Upper lobe of right lung (tissue), 1 donor: ENCODE measurements at places on chromosomes 16 and 17.

DNA sequence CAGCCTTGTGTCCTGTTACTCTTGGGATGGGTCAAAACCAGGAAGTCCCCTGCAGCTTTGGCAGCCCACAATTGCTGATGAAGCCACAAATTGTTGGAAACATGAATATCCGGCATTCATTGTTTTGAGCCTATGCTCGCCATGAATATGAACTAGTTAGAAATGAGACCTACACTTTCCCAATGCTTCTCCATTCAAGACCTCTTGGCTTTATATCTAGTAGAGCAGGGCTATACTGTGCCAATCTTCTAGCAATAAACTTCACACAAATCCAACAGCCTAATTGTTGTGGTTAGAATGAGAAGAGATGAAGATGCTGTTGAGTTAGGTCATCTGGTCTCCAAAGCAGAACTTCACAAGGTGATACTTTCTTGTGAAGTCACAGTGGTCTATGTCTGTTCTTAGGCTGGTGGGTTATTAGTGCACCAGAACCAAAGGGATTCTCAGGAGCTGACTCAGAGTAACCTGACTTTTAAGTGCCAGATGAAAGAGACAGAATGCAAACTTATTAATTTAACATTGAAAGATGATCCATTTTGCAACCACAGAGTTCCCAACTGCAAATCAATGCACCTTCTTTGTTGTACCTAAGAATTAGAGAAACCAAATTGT, 13.7 kb upstream of the KRT23 start:
- DNase-seq = no peak

- no peak for DNase-seq
Measured at GRCh38 chr17:27764589-27764988, 35.7 kb downstream of the NOS2 start.

- DNase-seq = no peak
Measured at GRCh38 chr16:66662445-66663194, 33.9 kb downstream of the CMTM4 start.

- no peak for DNase-seq
Measured at GRCh38 chr17:13107676-13108235, 89.9 kb upstream of the ELAC2 start.

GRCh38 chr17:38563362-38564253, 42.1 kb downstream of the SRCIN1 start:
- no peak for DNase-seq

DNA sequence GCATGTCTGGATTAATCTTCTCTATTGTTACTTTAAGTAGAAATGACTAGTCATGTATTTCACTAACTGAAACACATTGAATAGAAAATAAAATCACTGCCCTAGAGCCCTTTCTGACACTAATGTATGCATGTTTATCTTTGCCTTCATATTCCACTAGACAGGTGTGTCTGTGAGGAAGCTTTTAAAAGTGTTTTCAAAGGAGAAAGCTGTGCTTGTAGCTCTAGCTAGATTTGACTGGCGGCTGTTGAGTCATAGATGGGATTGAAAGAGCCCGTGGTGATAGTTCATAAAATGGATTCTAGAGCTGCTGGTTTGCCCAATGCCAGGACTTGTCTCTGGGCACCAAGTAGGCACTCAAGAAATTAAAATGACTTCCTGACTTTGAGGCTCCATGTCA, 189.0 kb upstream of the PIRT start:
- no peak for DNase-seq

DNA sequence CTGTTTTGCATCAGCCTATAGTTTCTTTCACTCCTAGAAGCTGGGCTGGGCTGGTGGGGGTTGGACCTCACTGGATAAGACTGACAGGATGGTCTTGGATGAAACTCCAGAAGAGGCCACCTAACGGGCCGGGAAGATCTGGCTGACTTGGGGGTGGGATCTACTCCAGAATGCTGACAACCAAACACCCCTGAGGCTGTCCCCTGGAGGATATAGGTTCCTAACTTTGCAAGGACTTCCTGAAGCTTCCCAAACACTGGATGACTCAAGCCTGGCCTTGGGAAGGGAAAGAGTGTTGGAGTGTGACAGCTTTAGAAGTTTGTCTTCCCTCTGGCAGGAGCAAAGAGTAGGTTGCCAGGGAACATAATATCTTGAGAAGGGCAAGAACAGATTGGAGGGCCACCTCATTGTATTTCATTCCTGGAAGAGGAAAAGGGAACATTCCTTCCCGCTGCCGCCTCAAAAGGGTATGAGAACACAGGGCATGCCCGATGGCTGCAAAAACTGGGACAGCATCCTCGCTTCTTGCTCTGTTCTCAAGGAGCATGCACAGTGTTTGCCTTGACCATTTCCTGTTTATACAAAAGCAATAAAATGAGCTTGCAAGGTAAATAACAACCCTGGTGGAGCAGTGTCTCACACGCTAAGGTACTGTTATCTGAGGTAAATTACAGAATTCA, 6.8 kb upstream of the CYB5B start:
- DNase-seq = no peak

DNA sequence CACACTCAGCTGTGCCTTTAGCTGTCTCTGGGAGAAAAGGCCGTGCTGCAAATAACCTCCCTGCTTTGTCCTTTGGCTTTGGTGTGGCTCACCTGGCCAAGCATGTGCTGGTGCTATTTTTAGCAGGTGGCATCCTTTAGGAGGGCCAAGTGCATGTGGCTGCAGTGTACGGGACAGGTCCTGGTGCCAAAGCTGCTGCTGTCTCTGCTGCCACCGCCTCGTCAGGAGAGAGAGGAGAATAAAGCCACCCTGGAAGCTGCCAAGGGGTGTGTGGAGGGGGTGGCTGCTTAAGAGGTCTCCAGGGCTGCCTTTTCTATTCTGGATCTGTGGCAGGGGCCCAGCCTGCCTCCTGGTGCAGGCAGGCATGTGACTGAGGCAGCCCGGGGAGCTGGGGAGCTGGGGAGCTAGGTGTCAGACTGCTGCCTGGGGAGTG, 6.2 kb downstream of the AKAP1 start:
- no peak for DNase-seq

GRCh38 chr16:79560318-79560717, 40.2 kb downstream of the MAF start:
- DNase-seq = no peak

DNA sequence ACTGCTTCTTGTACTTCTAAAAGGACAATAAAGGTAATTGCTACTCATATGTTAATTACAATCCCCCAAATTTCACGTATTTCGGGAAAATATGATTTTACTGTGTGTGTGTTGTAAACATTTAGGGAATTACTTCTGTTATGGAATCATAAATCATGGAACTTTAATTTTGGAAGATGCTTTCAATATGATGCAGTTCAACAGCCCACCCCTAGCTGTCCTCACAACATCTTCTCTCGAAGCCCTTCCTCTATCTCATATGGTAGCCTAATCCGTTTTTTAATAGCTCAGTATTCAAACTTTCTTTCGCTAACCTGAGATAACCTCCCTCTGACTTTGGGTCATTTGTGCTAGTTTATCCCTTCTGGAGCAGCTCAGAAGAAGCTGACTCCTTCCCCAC, 78.4 kb downstream of the ANKFN1 start:
- DNase-seq = no peak

DNA sequence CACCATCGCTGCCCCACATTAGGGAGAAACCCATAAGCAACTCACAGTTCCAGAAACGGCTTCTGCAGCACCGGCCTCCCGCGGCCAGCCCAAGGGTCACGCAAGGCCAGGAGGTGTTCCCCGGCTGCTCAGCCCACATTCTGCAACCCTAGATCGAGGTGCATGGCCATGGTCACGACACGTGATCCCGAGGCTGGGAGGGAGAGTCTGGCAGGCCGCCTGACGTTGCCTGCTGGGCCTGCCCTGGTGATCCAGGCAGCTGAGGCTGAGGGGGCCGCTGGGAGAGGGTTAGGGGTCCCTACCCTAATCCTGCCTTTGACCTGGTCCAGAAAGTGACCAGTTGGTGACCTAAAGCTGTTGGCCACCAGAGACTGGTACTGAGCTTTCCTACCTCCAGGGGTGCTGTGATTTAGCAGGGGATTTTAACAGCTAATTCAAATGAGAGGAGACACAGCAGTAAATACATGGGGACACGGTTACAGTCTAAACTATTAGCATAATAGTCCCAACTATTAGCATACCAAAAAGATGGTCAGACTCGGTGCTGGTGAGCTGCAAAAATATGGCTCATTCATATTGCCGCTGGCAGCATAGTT, 97.4 kb upstream of the CIBAR2 start:
- no peak for DNase-seq

DNA sequence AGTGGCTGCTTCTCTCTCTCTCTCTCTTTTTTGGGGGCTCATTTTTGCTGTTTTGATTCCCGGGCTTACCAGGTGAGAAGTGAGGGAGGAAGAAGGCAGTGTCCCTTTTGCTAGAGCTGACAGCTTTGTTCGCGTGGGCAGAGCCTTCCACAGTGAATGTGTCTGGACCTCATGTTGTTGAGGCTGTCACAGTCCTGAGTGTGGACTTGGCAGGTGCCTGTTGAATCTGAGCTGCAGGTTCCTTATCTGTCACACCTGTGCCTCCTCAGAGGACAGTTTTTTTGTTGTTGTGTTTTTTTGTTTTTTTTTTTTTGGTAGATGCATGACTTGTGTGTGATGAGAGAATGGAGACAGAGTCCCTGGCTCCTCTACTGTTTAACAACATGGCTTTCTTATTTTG, 7.7 kb upstream of the TMEM235 start:
- no peak for DNase-seq

- DNase-seq = no peak
Measured at GRCh38 chr16:77304877-77305276, 105.7 kb downstream of the SYCE1L start.

DNA sequence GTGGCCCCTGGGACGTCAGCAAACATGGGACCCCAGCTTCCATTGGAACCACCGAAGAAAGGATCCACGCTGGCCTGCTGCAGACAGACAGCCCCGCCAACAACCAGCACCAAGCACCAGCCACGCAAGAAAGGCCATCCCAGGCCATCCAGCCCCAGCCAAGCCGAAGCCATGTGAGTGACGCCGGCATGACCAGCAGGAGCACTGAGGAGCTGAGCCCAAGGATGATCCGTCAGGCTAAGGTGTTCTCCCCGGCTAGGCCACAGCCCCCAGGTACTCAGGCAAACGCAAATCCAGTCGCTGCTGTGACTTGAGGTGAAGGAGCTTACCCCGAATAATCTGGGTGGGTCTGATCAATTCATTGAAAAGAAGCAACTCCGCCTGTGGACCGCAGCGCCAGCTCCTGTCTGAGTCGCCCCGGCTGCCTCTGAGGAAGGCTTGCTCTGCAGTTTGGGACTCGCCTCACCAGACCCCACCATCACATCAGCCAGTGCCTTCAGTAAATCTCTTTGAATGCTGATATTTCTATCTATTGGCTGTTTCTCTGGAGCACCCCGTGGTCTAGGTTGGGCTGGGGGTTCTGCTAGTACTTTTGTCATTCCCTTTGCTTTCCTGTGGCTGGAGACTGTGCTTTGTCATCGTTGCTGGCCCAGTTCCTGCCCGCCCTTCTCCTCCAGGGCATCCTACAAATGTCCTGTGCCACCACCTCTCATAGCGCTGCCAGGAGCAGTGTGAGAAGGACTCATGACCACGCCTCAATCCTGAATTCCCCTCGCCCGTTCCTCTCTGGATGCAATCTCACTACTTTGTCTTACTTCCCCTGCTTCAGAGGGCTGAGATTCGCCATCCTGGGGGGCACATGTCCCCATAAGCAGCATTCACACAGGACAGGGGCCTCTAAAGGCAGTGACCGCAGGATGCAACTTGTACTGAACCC, 8.1 kb upstream of the CBX2 start:
- DNase-seq = peak; percentile 50

DNA sequence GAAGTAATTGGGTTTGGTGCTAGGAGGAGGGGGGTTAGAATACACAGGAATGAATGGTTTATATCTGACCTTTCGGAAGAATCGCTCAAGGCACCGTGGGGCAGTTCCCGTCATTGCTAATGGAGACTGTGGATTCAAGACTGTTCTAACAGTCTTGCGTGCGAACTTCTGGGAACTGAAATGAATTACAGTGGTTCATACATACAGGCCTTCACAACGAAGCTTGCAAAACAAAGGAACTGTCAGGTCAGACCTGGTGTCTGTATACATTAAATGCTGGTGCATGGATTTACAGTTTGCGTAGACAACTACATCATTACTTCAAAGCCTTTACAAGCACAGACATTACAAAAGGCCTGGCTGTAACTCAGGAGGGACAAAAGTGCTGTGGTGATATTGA, 983.9 kb downstream of the CDH11 start:
- DNase-seq = no peak

DNA sequence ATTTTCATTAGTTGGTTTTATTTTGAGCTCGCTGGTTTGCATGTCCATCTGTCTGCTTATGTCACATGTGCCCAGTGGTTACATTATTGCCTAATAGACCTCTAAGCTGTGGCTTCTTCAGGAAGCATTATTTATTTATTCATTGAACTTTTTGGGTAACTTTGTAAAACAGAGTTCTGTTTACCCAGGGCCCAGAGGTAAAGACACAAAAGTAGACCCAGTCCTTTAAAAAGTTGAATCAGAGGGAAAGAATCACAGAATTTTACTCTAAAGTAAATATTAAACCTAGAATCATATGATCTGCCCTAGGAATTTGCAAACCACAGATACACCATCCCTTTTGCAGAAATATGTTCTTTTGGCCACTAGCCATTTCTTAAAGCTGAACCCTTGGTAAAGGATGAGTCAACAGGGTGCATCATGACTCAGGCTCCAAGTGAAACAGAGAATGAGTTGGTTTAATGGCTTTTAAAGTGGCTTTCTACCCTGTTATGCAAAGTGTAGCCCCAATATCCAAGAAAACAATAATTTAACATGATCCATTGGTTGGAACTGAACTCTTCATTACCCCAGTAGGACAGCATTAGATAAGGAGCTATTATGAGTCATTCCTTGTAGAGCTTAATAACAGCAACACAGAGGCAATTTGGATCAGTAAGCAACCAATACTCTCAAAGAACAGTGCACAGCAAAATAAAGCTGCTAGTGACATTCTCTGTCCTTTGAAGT, 236.3 kb downstream of the KCNJ2 start:
- no peak for DNase-seq

- DNase-seq = no peak
Measured at GRCh38 chr16:23194497-23195221, 12.1 kb downstream of the SCNN1G start.

GRCh38 chr16:35146723-35147458, 1687.5 kb downstream of the TP53TG3F start:
- peak; percentile 37 for DNase-seq

- DNase-seq = no peak
Measured at GRCh38 chr16:11914210-11915113, 1.3 kb downstream of the GSPT1 start.

- no peak for DNase-seq
Measured at GRCh38 chr16:17780181-17780580, 309.4 kb upstream of the XYLT1 start.

- DNase-seq = no peak
Measured at GRCh38 chr17:29720551-29720950, 97.8 kb upstream of the CORO6 start.

DNA sequence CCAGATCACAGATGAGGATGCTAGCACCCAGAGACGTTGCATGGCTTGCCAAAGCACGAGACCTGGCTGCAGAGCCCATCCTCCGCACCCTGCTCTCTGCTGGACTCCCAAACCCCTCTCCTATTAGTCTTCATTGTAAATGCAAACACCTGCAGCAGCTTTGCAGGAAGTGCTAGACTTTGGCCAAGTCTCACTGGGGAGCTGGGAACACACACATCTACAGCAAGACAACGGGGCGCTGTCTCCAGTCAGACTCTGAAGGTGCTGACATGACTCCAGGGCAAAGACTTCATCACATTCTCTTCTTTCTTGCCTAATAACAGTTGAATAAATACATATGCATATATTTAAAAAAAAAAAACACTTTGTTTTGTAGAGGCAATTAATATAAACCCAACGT, 43.8 kb downstream of the CYTH1 start:
- no peak for DNase-seq
